Stimulated activated CD8-positive, alpha-beta memory T cell treated with anti-CD3 and anti-CD28 coated beads, Interleukin-2, amount 100 ng/mL, for 1 hour (primary cell): ENCODE measurements at places on chromosomes 4 and X.
A peak's percentile ranks its signal among the peaks of the same experiment; 100 is the strongest.

DNA sequence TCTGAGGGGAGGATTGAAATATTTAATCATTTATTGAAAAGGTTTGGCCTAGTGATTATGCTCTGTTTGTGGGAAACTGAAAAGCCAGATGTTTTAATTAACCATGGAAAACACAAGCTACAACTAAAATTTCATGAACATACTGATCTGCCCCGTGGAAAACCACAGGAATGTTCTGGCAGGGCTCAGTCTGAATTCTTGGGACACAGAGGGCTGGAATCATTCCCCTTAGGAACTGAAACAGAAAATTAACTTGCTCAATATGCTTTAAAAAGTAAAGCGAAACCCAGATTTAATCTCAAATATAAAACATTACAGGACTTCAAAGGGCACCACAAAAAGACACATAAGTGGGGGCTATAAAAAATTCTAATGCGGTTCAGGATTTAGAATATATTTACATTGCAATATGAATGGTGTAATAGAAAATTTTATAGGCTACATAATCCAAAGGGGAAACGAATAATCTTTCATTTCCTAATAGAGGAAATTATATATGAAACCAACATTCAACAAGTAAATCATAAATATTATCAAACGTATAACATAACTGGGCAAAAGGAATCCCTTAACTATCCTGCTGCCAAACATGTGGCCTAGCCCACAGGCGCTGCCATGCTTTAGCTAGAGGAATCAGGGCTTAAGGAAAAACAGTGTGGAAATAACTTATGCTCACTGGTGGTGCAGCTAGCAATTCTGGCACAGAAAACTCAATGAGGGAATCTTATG lies 70.9 kb downstream of the APBB2 start:
- DNase-seq: no peak

DNA sequence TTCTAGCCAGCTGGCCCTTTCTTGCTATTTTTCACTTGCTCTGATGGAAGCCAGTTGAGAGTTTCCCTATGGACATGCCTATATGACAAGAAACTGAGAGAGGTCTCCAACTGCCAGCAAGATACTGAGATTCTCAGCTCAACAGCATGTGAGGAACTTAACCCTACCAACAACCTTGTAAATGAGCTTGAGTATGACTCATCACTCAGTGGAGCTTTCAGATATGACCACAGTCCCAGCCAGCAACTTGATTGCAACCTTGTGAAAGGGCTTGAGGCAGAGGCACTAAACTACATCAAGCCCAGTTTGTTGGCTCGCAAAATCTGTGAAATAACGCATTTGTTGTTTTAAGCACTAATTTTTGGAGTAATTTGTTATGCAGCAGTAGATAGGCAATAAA lies 175.8 kb downstream of the COMMD8 start:
- no peak for DNase-seq

GRCh38 chr4:61301271-61301670 lies 101.1 kb downstream of the ADGRL3 start:
- DNase-seq: no peak

GRCh38 chr4:137452799-137453198 lies 79.5 kb downstream of the PCDH18 start:
- no peak for DNase-seq

DNA sequence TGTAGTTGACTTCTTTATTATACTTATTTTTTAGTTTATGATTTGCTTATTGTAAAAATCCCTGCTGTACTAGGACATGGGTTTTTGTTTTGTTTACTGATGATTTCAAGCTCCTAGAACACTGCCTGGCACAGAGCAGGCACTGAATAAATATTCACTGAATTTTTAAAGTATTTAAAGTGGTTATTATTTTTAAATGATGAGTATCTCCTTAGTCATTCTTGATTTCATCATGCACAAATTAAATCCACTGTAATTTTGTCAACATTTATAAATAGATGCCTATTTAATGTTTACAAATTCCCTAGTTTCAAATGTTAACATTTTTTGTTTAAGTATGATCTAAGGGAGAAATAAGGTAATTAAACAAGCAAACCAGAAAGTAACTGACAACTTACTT lies 367.9 kb upstream of the SLIT2 start:
- no peak for DNase-seq

DNA sequence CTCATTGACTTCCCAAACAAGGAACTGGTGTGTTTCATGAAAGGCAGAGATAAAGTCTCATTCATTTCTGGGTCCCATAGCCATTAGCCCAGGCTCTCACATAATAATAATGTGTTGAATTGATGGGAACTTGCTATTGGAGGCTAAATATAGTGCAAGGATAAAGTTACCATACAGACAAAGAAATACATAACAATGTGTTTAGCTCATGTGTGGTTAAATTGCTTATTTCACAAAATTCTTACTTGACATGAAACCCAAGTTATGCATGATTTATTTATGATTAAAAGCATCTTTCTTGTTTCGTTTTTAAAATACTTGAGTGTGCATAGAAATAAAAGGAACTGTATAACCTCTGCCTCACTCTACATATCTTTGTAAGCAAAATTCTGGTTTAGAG lies 37.3 kb upstream of the LPAR4 start:
- DNase-seq: no peak

DNA sequence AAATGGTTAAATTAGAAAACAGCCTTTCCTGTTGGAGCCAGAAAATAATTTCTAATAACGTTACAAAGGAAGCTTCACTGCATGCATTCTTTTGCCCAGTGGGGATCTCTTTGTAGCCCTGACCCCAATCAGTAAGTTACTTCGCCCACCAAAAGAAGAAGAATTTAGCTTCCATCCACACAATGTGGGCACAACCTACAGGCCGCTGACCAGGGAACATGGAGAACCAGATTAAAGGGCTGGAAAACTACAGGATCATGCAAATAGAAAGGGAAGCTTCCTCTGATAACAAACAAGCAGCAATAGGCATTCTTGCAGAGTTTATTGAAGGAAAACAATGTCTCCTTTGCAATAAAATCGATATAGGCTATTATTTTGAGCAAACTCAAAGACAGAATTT lies 21.3 kb upstream of the TSPAN5 start:
- DNase-seq: no peak

GRCh38 chr4:6332042-6332668 lies 62.5 kb downstream of the WFS1 start:
- no peak for DNase-seq

DNA sequence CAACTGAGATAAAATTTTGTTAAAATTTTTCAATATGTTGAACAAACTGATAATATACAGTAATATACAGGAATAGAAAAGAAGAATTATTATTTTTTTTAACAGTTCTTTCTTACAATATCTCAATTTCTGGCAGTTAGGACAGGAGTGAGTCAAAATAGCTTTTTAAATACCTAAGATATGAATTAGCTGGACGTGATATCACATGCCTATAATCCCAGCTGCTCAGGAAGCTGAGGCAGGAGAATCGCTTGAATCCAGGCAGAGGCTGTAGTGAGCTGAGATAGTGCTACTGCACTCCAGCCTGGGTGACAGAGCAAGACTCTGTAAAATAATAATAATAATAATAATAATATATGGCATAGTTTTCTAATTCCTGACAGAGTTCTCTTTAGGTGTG lies 1039.3 kb downstream of the STPG2 start:
- no peak for DNase-seq

DNA sequence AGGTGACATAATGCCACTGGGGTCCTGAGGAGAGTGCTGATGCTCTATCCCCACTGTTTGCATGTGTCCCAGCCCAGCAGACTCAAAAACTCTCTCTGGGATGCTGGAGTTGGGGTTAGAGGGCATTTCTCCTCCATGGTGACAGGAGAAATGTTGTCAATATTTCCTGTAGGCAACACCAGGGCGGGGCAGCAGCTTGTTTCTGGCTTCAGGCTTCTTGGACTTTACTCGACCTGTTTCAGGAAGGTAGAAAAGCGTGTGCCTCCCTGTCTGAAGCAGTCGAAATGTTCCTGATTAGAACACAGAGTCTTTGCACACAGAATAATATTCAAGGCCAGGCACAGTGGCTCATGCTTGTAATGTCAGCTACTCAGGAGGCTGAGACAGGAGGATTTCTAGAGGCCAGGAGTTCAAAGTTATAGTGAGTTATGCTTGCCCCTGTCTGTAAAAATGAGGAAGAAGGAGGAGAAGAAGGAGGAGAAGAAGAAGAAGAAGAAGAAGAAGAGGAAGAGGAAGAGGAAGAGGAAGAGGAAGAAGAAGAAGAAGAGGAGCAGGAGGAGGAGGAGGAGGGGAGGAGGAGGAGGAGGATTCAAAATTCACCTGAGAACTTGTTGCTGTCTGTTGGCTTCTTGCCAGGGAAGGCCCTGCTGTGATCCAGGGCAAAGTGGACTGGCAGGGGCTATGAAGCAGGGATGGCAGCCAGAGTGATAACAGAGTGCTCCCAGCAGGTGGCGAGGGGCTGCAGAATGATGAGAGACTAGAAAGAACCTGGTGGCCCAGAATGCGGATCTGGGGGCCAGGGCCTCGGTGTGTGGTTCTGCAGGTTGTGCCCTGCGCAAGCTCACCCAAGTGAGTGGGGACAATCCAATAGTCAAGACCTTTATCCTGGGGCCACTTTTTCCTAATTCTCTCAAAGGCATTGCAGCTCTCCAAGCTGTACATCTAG lies 82.9 kb downstream of the RTL5 start:
- no peak for DNase-seq

DNA sequence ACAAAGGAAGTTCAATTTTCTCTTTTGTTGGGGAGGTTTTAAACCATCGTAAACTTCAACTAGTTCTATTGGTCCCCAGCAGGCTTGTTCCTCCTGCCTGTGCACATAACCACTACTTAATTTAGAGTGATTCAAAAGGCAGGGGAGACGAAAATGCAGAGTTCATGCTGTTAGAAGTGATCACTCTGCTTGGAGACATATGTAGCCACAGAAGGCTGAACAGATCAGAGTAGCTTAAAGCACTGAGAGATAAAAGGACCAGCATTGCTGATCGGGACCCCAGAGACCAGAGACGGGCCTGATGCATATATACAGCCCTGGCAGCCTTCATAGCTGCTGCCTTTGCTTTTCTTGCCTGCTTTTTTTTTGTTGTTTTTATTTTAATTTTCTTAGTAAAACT lies 662.0 kb upstream of the CPEB2 start:
- DNase-seq: no peak

DNA sequence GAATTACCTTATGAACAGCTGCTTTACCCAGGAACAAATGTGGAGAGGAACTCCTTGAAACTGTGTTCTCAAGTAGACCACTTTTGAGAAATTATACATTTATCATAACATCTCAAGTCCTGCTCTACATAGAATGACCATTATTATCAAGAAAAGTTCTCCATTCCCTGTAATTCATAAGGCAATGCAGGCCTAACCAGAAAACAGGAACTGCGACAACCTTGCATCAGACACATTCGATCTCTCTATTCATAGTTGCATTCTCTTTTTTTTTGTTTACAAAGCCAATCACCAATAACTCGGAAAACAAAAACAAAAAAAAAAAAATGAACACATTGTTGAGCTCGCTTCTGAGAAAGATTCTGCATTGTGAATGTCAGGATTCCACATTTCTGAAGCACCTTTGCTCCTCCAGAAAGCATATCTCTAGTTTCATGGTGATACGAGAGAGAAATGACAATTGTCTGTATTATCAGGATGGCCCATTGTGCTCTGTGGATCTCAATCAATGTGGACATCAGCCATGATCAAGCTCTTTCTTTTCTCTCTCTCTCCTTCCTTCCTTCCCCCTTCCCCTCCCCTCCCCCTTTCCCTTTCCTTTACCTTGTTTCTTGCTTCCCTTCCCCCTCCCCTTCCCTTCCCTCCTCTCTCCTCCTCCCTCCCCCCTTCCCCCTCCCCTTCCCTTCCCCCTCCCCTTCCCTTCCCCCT lies 32.4 kb upstream of the CD99 start:
- DNase-seq: no peak

DNA sequence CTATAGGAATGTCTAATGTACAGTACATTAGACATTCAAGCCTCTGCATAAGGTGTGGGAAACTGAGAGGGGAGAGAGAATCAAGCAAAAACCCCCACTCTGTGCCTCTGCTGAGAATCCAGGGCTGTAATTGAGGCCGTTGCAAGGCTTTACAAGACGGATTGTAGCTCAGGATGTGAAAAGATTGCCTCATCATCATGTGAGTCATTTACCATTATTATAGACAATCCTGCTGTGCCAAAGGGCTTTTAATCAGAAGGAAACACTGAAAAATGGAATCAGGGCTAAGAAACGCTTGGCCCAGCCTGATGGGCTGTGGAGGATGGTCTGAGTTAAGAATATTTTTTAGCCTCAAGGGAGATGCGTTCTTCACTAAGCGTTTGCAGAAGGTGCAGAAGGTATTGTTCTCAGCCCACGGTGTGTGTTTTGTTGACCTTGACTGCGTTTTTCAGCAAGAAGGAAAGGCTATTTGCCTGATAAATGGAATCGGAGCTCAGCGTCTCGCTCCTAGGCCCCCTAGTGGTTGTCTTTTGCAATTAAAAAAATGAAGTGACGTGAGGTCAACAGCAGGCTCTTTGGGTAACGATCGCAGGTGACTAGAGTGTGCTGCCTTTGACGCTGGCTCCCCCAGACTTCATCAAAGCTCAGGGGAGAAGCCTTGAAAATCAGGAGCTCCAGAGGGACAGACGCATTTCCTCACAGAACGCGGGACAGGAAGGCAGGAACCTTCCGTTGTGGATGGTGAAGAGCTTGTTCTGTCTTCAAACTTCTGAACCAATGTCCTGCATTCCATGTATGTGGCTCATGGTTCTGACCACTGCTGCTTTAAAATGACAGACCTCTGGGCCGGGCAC lies 18.1 kb upstream of the CHRNA9 start:
- peak; percentile 33 for DNase-seq

DNA sequence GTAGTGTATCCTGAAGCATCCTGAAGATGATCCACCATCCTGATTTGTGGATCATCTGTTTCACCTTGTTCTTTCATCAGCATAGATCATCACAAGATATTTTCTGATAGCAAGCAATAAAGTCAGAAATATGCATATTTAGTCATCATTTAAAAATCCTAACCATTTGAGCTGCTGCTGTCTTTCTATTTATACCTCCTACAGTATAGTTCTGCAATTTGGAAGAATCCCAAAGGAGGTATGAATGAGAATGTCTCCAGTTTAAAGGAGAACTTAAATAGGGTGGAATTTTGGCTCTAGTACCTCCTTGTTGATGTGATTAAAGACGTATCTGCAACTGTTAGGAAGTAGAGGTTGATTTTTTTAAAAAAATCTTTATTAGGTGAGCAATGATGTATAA lies 7.6 kb downstream of the SLC25A14 start:
- no peak for DNase-seq

DNA sequence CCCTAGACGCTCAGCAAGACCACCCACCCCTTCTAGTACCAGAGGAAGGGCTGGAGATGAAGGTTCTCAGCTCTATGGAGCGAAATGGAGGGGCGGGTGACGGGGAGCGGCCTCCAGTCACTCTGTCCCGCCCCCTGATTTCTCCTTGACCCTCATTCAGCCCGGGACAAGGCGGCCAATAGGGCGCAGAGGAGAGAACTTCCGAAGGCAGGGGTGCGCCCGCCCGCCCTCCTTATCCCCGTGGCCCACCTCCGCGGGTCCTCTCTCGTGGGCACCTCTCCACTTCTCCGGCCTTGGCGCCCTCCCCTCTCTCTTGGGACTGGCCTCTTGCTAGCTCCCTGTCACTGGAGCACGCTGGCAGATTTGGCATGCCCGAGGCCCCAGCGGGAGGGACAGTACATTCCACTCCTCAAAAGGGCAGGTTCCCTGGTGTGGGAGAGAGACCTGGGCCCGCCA lies 1.1 kb upstream of the SEPTIN6 start:
- no peak for DNase-seq
